Stimulated activated CD4-positive, alpha-beta T cell treated with anti-CD3 and anti-CD28 coated beads, TNF-alpha, amount 100 ng/mL, for 24 hours (primary cell): ENCODE measurements at places on chromosomes 6 and 20.

GRCh38 chr6:136549300-136550044 lies 750 bp downstream of the MAP7 start:
- no peak for DNase-seq

GRCh38 chr6:144123421-144123820 lies 26.9 kb upstream of the STX11 start:
- DNase-seq: no peak

- DNase-seq: no peak
These were observed 23.5 kb upstream of the ATRN start for GRCh38 chr20:3447321-3447720.

DNA sequence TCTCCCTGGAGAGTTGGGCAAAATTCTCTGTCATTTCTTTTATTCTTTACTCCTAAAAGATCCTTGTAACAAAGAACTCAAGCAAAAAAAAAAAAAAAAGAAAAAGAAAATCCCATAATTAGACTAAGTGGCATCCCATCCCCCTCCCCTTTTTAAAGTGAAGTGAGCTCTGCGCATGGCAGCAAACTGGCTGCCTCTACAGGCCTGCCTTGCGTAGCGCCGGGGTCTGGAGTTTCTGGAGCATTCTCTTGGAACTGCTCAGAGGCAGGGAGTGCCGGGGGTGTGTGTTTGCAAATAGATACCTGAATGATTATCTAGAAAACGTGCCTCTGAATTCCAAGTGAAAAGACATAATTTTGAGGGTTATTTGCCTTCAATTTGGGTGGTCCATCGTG lies 48.1 kb downstream of the FOXC1 start:
- no peak for DNase-seq

- no peak for DNase-seq
These were observed 49.3 kb downstream of the PHIP start for GRCh38 chr6:79028641-79029314.

DNA sequence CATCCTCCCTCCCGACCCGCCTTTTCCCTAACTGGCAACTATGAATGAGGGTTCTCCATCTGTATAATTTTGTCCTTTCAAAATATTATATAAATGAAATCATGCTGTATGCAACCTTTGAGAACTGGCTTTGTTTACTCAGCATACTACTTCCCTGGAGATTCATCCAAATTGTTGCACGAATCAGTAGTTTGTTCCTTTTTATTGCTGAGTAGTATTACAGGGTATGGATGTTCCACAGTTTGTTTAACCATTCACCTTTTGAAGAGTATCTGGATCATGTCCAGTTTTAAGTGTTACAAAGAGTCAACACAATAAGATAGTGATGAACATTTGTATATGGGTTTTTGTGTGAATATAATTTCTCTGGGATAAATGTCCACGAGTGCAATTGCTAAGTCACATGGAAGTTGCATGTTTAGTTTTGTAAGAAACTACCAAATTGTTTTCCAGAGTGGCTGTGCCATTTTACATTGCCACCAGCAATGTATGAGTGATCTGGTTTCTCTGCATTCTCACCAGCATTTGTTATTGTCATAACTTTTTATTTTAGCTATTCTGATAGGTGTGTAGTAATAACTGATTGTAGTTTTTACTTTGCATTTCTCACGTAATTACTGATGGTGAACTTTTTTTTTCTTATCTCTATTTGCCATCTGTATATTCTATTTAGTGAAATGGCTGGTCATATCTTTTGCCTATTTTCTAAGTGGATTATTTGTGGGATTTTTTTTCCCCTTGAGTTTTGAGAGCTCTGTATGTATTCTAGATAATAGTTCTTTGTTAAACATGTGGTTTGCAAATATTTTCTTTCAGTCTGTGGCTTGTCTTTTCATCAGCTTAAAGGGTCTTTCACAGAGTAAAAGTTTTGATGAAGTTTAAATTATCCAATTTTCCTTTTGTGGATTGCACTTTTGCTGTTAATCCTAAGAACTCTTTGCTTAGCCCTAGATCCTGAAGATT lies 14.4 kb upstream of the RNF24 start:
- no peak for DNase-seq

DNA sequence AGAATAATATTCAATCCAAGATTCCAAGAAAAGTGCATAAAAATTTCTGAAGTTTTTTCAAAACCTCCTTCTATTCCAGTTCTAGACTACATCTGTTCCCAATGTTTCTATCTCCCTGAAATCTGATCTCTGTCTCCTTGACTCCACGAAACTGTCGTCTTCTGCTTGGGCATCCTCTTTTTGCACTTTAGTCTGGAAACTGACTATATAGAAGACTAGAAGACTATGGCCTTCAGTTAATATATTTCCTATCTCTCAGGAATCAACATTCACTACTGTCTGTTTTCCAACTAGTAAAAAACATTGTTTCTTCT lies 745.4 kb upstream of the ADGRB3 start:
- DNase-seq: no peak

DNA sequence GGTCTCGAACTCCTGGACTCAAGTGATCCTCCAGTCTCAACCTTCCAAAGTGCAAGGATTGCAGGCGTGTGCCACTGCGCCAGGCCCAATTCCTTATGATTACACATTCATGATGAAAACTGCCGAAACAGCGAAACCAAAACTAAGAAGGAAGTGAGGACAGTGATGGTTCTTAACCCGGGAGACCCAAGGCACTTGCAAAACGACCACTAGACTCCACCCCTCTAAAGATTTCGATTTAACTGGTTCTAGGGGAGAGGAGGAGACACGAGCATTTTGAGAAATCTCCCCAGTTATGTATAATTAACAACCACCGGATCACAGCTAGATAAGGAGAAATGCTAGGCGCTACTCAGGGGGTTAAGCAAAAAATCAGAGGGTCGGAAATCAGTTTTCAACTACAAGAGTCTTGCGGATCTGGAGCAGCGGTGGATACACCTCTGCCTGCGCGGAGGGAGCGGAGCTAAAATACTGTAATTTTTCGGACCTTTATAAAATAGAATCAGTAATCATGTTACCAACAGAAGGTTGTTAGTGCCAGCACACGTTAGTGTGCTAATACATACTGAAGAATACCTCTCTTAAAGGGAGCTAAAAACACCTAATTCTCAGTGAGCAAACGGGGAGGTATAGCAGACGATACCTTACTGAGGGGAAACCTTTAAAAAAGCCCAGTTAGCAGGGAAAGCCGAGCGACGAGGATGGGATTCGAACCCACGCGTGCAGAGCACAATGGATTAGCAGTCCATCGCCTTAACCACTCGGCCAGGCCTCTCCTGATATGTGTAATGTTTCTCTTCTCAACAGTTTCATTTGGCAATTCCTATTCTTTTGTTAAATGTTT lies 60.0 kb upstream of the BTN3A2 start:
- peak; percentile 60 for DNase-seq

DNA sequence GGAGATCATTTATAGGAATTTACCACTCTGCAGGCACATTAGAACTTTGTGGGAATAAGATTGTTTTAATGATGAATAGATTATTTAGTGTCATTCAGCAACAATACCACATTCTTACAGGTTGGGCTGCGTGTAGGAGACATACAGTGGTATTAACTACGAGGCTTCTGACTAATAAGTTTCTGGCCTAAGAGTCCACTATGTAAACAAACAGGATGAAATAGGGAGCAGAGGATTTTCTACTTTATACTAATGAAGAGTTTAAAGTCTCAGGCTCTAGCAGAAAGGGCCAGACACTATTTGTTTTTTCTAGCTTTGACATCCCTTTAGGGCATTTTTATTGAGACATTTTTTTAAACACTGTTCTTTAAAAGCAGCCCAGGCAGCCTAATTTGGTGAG lies 75.6 kb downstream of the SLC24A3 start:
- DNase-seq: no peak

DNA sequence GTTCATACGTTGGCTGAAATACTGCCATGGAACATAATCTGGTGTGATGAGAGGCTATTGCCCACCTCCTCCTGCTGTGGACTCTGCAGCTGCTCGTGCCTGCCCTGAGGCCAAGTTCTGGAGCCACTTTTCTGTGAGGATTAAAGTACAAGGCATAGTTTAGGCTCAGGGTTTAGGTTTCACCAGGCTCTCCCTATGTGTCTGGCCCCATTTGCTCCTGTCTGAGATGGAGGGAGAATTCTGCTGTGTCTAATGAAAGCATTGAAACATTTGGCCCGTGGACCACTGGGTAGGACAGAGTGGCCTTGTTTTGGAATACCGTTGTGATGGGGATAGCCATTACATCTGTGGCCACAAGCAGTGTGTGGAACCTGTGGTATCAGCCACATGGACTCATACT lies 5.9 kb downstream of the WRNIP1 start:
- DNase-seq: no peak

- no peak for DNase-seq
These were observed 47.8 kb upstream of the FRMD1 start for GRCh38 chr6:168126566-168127383.

DNA sequence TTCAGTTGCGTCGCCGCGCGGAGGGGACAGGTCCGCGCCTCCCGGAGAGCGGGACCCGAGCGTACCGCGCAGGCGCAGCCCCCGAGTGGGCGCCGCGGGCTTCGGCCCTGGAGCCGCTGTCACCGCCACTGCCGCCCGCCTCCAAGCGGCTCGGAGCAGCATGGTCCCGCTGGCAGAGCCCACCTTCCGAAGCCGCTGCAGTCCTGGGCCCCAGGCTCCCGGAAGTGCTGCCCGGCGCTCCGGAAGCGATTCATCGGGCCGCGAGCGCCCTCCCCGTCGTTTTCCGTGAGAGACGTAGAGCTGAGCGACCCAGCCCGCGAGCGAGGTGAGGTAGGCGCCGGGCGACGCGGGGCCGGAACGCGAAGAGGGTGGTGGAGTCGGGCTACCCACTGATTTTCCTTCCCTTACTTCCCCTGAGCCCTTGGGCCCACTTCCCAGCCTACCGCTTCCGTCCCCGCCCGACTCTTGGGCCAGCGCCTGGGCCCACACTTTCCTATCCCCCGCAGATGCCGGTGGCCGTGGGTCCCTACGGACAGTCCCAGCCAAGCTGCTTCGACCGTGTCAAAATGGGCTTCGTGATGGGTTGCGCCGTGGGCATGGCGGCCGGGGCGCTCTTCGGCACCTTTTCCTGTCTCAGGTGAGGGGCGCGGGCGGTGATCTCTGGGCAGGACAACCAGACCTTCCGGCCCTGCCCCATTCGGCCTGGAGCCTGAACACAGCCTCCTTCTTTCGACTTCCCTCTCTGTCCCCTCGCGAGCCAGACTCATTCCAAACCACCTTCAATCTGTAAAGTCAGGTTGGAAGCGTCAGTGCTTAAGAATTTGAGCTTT lies at the start of the genes NFS1 and ROMO1:
Gene NFS1, minus strand, starts transcription at position 226 of the 830 bp plus-strand sequence. Its CDS starts 64 bp downstream, at position 162.
Gene ROMO1, plus strand, starts transcription at position 279 of the 830 bp plus-strand sequence. Its CDS starts 228 bp downstream, at position 507.
- DNase-seq: peak; percentile 80

DNA sequence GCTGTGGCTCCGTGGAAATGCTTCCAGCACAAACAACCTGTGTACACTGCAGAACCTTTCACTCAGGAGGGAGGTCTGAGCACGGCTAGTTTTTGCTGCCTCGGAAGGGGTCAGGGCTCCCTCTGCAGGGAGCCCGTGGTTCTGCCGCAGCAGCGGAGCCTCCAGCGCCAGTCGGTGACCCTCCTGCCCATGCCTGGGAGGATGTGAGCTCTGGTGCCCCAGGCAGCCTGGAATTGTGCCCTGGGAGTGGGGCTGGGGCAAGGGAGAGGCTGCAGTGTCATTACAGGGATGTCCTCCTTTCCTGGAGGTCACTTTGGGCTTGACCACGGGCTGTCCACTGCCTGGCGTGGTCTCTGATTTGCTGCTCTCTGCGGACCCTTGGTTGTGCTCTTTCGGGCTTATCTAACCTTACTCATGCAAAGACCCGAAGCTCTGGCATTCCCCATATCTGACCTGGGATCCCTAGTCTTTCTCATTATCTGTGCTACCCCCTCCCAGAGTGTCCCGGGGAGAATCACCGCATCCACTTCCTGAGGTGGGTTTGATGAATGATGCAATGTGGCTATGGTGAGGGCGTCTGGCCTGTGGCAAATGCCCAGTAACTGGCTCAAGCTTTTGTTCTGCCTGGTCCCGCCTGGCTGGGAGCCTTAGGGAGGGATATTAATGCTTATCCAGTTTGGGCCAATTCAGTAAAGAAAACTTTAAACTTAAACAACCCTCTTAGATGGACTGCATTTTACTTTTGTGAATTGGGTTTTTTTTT lies 59.6 kb upstream of the TAGAP start:
- peak; percentile 70 for DNase-seq

GRCh38 chr6:137089305-137089704 lies 44.5 kb upstream of the IL20RA start:
- DNase-seq: no peak

DNA sequence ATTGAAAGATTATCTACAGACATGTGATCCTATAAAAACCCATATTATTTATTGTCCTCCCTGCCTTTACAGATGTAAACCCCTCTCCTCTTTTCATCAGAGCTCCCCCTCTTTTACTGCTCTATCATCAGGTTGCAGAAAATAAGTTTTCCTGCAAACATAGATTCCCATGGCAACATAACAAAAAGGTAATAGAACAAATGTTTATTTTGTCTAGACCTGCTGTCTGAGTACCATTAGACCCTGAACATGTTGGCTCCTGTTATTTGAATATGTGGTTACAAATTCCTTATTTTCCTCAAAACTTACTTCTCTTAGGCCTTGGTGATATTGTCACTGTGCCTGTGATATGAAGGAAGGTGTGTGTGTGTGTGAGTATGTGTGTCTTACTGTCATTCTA lies 11.5 kb downstream of the MAPK14 start:
- DNase-seq: no peak

DNA sequence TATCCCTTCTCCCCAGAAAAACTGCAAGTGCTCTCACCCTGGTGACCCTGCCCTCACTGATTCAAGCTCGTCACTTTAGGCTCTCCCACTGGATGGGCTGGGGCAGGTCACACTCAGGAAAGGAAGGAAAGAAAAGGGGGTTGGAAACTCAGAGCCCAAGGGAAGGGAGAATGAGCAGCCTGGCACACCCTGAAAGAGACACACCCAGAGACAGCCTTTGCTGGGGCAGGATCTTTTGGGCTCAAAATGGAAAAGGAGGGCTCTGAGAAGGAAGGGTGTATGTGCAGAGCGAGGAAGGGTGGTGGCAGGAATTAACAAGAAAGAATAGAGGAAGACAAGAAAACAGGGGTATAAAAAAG lies 2.5 kb downstream of the PPP1R18 start:
- DNase-seq: no peak

DNA sequence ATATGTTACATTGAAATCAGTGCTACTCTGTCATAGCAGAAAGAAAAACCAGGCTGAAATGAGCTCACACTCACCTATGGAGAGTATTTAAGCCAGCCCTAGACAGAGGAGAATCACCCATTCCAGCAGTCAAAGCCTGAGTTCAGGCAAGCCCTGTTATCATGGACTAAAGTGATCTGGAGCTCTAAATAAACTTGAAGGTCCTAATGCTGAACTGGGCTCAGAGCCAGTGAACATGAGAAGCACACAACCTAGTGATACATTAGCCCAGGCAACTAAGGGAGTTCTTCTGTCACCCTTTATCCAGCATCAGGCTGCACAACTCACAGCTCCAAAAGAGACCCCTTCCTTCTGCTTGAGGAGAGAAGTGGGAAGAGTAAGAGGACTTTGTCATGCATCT lies 425.0 kb downstream of the COL12A1 start:
- no peak for DNase-seq

- DNase-seq: no peak
These were observed 46.2 kb downstream of the EDN1 start for GRCh38 chr6:12336121-12336971.

GRCh38 chr6:100573166-100573565 lies 108.4 kb upstream of the SIM1 start:
- DNase-seq: no peak

GRCh38 chr6:37916675-37917074 lies 97.1 kb downstream of the ZFAND3 start:
- no peak for DNase-seq

- peak; percentile 72 for DNase-seq
These were observed 1.6 kb upstream of the KIF16B start for GRCh38 chr20:16574656-16575355.
